Stimulated activated CD4-positive, alpha-beta T cell treated with anti-CD3 and anti-CD28 coated beads, Interleukin-2, amount 100 ng/mL, for 4 hours (primary cell): ENCODE measurements at places on chromosomes 5 and 9.

DNA sequence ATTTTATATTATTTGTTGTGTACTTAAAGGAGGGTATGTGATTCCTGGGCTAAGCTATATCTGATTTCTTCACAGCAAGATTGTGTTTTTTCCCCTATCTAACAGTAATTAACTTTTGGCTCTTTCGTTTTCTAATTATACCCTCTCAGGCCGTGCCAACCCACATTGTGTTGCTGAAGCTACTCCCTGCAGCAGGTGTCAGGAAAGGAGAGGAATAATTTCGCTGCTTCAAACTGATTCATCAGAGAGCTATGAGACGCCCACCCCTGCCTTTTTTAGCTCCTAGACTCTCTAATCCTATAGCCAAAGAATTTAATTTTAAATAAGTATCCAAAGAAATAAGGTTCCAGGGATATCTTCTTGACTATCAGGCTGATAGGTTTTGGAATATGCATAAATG lies 3.8 kb downstream of the CAVIN4 start:
- no peak for DNase-seq

GRCh38 chr5:65157906-65158603 lies 323.7 kb downstream of the ADAMTS6 start:
- DNase-seq: no peak

- no peak for DNase-seq
Measured at GRCh38 chr5:88390096-88390441, 121.4 kb upstream of the TMEM161B start.

DNA sequence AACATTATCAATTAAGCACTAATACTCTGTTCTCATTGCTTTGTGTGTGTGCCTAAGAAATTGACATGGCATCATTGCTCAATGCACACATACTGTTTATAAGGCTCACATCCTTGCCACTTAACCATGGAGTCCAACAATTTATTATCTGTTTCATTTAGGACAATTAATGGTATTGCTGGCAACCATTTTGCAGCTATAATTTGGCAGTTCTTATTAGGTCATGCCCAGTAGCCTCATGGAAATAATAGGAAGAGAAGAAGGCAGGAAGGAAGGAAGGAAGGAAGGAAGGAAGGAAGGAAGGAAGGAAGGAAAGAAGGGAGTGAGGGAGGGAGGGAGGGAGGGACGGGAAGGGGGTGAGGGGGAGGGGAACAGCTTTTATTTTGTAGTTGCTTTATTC lies 285.5 kb upstream of the SLC24A2 start:
- DNase-seq: no peak

GRCh38 chr9:98874721-98875255 lies 67.3 kb downstream of the GALNT12 start:
- DNase-seq: no peak

GRCh38 chr5:176365351-176366231 lies at the start of gene ARL10:
Gene ARL10 (plus strand): TSS chr5:176365487. CDS start chr5:176365564, 77 bp downstream.
- DNase-seq: peak; percentile 49
